ENCODE measurements at places on chromosomes 3 and 15.

GRCh38 chr15:88636050-88636449, 2.8 kb upstream of the ISG20 start:
- no peak for DNase-seq

DNA sequence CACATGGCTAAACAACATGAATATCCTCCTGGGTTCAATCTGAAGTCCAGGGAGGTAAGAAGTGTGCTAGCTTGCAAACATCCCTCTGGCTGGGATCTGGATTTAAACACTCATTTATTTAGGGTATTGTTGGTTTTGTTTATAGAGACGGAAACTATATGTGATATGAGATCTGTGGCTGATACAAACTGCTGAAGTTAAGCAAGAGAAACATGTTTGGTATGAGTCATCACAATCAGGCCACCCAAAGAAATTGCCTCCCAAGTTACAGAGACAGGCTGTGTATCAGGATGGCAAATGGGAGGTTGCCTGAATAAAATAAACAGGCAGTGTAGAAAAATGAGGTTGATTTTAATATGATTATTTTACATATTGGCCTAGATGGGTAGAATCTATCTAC, 562.1 kb downstream of the IGSF11 start:
- no peak for DNase-seq

DNA sequence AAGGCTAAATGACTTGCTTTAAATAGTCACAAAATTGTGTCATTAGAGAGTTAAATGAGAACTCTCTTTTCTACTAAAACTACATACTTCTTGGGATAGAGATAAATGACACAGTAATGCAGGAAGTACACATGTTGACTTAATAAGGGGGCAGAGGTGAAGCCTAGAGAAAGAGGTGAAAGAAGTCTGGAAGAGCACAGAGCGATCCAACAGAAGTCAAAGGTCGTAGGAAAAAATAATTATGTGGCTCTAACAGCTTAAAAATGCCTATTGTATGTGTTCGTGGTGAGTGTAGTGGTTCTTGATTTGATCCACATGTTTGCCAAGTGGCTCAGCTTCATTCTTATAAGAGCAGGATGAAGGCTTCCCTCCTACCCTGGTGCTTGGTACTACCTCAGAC, 61.7 kb downstream of the TMEM212 start:
- no peak for DNase-seq

GRCh38 chr3:17941766-17942165, 199.3 kb upstream of the TBC1D5 start:
- no peak for DNase-seq

DNA sequence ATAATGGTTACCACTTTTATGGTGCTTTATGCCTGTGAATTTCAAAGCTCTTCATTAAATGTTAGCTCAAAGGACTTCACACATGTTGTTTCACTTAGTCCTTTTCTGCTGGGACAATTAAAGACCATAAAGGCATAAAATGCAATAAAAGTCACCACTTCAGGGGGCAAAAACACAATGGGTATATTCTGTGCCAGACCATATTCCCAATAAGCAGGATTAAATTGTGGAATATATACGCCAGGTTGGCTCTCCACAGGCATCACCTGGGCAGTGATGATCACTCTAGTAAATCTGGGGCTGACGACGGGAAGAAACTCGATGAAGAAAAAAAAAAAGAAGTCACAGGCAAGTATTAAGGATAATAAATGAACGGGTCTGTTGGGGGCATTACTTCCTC, 370.2 kb upstream of the CNTN4 start:
- no peak for DNase-seq

DNA sequence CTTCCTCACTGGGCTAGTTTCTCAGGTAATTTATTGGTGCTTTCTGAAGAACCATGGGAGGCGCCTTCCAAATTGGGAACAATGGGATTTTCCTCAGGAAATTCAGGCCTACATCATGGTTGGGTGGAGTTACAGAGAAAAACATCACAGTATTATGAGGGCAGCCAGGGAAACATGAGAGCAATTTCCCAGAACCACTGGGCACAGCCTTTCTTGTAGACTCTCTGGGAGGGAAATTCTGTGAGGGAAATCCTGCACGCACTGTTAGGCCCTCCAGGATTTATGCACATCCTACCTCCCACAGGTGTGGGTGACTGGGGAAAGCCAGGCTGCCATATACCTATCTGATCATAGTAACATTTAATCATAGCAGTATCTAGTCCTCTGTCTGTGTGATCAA, 13.2 kb downstream of the POPDC2 start:
- no peak for DNase-seq

DNA sequence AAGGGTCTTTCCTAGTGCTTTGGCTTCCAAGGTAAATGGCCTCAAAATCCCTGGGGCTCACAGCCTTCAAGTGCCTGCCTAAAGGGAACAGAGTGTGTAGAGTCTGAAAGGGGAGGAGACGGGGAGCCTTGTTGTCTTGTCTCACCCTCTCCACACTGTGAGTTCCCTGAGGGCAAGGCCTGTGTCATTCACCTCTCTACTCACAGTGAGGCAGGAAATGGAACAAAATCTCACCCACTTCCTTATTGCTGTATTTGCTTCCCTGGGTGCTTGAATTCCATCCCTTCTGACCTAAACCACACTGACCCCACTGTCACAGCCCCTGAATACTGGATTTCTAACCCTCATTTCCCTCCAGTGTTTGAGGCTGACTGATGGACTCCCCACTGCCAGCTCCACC, 197.5 kb downstream of the EPHB1 start:
- no peak for DNase-seq

DNA sequence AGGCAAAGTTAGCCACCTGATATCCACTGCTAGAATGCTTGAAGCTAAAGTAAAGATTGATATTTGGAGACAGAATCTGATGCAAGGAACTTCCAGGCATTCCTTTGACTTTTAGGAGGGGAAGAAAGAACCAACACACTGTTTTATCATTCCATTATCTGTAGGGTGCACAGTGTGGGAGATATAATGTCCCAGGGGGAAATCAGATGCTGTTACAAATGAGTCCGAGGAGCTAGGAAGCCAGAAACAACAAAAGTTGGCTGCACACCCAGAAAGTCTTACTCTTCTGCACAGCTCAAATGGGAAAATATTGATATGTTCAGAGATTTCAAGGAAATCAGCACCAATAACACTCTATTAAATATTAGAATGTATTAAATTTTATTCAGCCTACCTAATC, 113.6 kb upstream of the ROBO1 start:
- DNase-seq, result no peak
